ENCODE measurements at places on chromosomes 5 and 9. TPM values are rescaled to one million over a fixed set of nuclear protein-coding genes. Genes with fewer than 3 reads are reported as not detected.
A peak's percentile ranks its signal among the peaks of the same experiment; 100 is the strongest.

- no peak overlapping the region for H3K4me3 ChIP-seq
- no peaks in the 10 kb centered on the region for H3K4me1 ChIP-seq
- no peak overlapping the region for H3K27ac ChIP-seq
- no peaks in the 10 kb centered on the region for H3K36me3 ChIP-seq
- no peaks in the 10 kb centered on the region for H3K27me3 ChIP-seq
- DNase-seq: no peak
Measured at GRCh38 chr5:95027775-95028174, 257.1 kb downstream of the MCTP1 start.

Gene SLC2A6
- 1.8 TPM for total RNA-seq

- no peaks in the 10 kb centered on the region for H3K36me3 ChIP-seq
- no peak overlapping the region for H3K4me3 ChIP-seq
- no peaks in the 10 kb centered on the region for H3K4me1 ChIP-seq
- peaks cover 33% of the 10 kb centered on the region for H3K27me3 ChIP-seq
- H3K27ac ChIP-seq: peak overlapping the region; percentile 62
Measured at GRCh38 chr9:130268521-130269211, 3.1 kb downstream of the HMCN2 start.

GRCh38 chr5:98750693-98751092 is 22.8 kb upstream of the RGMB start:
- no peak for DNase-seq
- no peak overlapping the region for H3K4me3 ChIP-seq
- H3K36me3 ChIP-seq: no peaks in the 10 kb centered on the region
- no peaks in the 10 kb centered on the region for H3K27me3 ChIP-seq
- no peaks in the 10 kb centered on the region for H3K4me1 ChIP-seq

Data from heart left ventricle (tissue), 16 donors.